ENCODE measurements at places on chromosomes 7 and 10.
A peak's percentile ranks its signal among the peaks of the same experiment; 100 is the strongest.

DNA sequence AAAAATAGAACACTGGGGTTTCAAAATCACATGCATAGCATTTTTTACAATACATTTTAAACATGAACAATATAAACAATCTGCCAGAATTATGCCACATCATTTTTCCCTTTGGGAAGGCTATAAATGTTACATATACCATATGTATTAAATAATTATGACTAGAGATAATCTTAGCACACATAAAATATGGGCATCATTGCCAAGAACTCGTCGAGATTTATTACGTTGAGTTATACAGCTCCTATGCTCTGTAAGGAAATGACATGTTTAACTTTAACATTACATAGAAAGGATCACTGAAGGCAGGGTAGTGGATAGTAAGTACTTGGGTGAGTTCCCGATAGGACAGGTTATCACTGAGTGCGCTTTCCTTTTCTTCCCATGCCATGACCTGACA, 267.8 kb downstream of the PARD3 start:
- no peak for DNase-seq

- no peak for DNase-seq
Measured at GRCh38 chr10:74011770-74012169, 13.9 kb downstream of the VCL start.

- no peak for DNase-seq
Measured at GRCh38 chr10:110364531-110364937, 59.8 kb upstream of the SMNDC1 start.

DNA sequence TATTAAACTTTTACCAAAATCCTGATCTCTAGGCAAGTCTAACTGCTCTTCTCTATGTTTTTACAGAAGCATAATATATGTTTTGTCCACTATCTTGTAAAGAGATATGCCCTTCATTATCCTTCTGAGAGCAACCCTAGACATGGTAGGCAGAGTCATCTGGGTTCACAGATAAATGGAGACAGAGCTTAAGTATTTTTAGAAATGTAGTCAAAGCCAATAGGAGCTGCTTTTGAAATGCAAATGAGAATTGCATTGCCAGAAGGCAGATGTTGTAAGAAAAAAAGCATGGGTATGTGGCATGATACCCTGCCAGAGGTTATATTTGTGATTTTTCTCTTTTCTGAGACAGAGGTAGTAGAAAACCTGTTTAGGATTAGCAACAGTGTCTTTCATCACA, 964.8 kb downstream of the SORCS3 start:
- DNase-seq: no peak

DNA sequence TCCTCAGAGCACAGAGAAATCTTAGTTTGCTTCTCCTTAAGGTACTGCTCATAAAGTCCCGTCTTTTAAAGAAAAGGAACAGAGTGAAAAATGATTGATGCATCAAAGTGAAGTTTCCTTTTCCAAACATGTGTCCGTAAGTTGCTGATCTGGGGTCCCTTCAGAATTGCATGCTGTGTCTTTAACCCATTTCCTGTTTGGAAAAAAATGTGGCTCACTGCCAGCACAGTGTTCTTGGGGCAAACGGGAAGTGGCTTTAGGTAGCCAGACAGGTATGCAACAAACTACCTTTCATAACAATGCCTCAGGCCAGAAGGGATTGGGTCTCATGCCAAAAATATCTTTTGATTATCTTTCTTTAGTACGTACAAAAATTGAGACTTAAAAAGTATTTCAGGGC, 50.9 kb downstream of the TFAM start:
- no peak for DNase-seq

GRCh38 chr7:110994028-110994967, 96.6 kb upstream of the LRRN3 start:
- no peak for DNase-seq

- no peak for DNase-seq
Measured at GRCh38 chr7:78260826-78261225, 462.3 kb downstream of the PHTF2 start.

- DNase-seq: peak; percentile 36
Measured at GRCh38 chr7:100483090-100483721, 521 bp upstream of the NYAP1 start.

DNA sequence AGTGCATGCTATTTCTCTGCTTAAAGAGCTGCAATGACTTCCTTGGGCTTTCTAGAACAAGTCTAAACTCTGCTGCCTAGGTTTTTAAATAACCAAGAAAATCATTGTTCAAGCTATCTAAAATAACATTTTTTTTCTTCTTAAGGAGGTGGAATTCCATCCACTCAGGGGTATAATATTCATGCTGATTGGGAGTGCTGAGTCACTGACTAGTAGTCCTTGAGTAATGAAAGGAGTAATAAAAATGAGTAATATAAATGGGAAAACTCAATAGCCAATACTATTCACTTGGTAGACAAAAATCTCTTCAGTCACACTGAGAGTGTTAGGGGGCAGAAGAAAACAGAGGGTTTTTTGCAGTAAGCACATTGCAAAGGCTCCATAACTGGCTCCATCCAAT, 72.0 kb downstream of the GFRA1 start:
- no peak for DNase-seq

GRCh38 chr10:51156926-51157325, 82.6 kb downstream of the PRKG1 start:
- no peak for DNase-seq
